ENCODE measurements at places on chromosomes 6 and 20.
A peak's percentile ranks its signal among the peaks of the same experiment; 100 is the strongest.

GRCh38 chr6:163751032-163751525 lies 336.6 kb downstream of the QKI start:
- no peak for DNase-seq

- no peak for DNase-seq
Observed at GRCh38 chr20:32494483-32495216, 90.5 kb downstream of the NOL4L start.

- no peak for DNase-seq
Observed at GRCh38 chr6:90464507-90464906, 122.4 kb downstream of the MAP3K7 start.

DNA sequence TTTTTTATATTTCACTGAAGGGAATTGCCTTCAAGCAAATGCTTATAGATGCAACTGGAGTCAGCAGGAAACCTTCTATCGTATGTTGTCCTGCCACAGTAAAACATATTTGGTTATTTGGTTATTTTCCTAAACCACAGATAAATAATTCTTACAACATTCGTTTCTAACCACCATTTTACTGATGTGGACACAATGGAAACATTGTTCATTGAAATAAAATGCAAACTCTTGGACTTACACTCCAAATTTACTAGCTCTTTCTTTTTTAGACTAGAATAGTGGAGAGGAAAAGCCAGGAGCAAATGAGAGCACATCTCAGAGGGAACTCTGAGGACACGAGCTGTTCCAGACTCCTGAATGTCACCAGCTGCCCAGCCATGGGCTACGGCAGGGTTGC lies 114.8 kb downstream of the RPS12 start:
- no peak for DNase-seq

- DNase-seq = no peak
Observed at GRCh38 chr20:1806456-1806855, 88.8 kb upstream of the SIRPA start.

DNA sequence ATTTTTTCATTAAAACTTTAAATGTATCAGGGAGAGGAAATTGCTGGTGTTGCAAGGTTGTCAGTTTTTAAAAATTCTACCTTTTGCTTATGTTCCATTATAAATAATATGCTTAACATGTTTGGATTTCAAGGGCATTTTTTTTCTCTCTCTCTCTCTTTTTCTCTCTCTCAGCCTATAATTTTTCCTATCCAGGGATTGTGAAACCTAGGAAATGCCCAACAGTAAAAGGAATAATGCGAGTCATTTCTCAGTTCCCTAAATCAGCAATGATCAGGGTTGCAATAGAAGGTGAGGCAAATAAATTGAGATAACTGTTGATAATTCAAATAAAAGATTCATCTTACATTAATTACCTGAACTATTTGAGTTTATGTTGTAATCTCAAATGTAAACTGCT lies 53.2 kb upstream of the IFNGR1 start:
- no peak for DNase-seq

GRCh38 chr20:45798935-45799642 lies 7.3 kb downstream of the DNTTIP1 start:
- peak; percentile 46 for DNase-seq

DNA sequence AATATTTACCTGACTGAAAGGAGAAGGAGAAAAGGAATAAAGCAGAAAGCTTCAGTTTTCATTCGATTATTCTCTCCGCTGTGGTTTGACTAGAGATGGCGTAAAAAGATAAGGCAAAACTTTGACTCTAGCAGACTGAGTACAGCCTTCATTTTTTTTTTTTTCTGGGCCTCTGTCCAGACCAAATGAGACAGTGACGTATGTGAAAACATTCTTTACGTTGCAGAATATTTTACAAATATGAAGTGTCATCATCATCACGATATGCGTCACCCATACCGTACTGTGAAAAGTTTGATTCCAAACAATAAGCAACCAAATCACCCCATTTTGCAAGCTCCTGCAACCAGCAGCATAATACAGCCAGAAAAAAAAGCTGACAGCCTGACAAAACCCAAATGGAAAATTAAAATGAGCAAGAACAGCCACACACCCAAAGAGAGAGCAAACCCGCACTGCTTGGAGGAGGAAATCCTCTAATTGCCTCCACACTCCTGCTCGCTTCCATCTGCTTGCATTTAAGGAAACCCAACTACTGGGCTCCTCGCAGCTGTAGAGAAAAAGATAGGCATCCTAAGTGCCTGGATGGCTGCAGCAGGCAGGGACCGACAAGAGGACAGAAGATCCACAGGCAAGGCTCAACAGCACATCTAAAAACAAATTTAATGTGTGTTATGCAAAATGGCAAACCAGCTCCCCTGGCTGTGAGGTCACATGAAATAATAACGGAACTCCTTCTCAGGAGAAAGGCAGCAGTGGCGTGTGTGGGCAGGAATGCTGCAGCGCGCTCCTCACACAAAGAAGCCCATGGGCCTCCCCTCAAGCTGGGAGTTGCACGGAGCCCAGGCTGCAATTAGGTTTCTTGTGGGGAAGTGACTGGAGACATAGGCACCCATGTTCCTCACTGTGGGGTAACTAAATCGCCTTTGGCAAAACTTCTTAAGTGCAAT lies 113.1 kb downstream of the FYN start:
- peak; percentile 72 for DNase-seq

DNA sequence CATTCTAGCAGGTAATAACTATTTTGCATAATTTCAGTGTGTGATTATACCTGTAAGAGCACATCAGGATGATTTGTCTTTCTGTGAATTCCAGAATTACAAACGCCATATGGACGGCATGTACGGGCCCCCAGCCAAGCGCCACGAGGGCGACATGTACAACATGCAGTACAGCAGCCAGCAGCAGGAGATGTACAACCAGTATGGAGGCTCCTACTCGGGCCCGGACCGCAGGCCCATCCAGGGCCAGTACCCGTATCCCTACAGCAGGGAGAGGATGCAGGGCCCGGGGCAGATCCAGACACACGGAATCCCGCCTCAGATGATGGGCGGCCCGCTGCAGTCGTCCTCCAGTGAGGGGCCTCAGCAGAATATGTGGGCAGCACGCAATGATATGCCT lies 122.7 kb downstream of the TMEM242 start:
- DNase-seq = no peak

GRCh38 chr6:155782739-155783459 lies 327.3 kb upstream of the NOX3 start:
- no peak for DNase-seq

GRCh38 chr6:147438758-147439528 lies 69.5 kb upstream of the SAMD5 start:
- no peak for DNase-seq

DNA sequence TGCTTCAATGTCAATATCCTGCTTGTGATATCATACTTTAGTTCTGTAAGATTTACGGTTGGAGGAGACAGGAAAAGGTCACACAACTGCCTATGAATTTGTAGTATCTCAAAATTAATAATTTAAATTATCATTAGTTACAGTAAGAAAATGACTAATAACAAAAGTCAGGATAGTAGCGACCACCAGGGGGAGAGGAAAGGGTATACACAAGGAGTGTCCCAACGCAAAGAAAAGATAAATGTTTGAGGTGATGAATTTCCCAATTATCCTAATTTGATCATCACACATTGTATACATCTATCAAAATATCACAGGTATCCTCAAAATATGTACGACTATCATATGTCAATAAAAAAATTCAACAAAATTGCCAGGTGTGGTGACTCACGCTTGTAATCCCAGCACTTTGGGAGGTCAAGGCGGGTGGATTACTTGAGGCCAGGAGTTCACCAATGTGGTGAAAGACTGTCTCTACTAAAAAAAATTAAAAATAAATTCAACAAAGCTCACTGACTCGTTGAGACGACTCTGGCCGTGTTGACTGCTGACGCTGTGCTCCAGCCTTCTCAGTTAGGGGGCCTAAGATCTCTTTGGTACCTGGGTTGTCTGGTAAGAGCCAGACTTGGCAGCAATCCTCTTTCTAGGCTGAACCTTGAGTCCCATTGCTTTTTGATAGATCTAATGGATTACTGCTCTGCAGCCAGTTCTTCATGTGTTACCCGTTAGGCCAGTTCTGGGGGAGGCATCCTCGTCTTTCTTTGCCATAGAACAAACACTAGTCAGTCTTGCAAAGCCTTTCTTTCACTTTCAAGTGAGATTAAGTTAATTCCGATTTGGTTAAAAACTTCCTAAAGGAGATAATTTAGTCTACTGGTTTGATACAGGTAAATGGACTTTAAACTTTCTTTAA lies 9.0 kb upstream of the OVOL2 start:
- DNase-seq = no peak

GRCh38 chr20:49161428-49162152 lies 26.5 kb downstream of the STAU1 start:
- no peak for DNase-seq

DNA sequence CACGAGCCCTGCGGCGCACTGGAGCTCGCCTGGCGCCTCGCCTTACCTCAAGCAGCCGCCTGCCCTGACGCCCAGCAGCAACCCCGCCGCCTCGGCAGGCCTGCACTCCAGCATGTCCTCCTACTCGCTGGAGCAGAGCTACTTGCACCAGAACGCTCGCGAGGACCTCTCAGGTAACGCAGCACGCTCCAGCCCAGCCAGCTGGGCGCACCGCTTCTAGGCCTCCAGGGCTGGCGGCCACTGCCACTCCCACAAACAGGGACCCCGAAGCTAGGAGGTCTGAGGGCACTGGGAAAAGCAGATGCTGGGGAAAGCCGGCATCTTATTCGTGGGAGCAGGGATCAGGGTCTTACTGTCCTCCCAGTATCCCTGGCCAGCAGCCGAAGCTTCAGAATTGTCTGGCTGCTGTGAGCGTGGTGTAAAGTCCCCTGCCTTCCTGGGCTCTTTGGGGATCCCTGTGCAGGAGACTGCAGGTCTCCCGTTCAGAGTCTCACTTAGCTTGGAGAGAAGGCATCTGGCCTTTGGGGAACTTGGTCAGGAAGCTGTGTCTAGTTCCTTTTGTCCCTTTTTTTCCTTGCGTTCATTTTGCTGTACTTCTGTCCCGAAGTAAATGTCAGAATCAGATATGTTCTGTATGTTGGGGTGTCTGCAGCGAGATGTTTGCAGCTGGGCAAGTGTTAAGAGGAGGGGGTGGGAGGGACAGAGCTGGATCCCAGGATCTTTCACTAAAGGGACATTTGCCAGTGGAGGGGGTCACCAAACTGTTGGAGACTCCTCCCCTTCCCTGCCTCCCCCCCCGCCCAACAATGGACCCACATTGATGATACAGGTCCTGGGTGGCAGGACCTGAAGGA lies 1.8 kb downstream of the FOXF2 start:
- no peak for DNase-seq

DNA sequence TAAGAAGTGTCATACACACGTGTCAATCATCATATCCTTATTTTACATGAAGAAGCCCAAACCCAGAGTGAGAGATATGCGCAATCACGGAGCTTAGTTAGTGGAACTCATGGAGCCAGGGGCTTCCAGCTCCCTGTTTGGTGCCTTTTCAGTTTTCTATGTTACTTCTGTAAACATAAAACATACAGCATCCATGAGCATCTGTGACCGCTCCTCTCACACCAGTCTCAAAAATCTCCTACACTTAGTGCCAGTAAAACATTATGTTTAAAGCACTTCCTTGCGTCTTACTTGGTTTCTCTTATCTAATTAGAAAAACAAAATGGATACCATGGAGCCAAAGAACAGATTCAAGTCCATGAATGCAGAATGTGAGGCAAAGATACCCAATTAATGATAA lies 240.4 kb downstream of the SLC35F1 start:
- DNase-seq = no peak

DNA sequence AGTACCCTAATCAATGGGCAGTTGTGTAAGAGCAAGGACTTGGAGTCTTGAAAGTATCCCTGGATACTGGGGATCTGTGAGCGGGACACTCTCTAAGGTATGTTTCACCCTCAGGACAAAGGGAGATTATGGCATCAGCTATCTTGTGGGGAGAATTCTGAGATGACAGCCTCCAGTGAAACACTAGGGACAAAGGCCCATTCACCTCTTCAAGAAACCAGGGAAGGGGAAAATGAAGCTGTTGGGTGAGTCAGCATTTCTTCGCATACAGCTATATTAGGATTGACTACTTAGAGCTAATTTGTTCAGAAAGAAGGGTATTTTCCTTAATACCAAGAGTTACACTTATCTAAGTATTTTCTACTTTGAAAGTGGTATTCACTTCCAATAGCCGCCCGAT lies 35.9 kb downstream of the OPN5 start:
- DNase-seq = no peak

DNA sequence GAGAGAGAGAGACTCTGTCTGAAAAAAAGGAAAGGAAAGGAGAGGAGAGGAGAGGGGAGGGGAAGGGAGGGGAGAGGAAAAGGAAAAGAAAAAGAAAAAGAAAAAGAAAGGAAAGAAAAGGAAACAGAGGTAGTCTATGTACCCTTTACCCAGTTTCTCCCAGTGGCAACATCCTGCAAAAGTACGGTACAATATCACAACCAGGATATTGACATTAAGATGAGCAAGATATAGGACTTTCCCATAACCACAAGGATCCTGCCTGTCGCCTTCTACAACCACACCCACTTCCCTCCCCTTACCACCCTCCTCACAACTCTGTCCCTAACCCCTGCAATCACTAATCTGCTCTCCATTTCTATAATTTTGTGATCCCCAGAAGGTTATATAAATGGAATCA lies 4.0 kb downstream of the C20orf96 start:
- DNase-seq = no peak

- DNase-seq = no peak
Observed at GRCh38 chr6:135145063-135145800, 35.9 kb upstream of the MYB start.

GRCh38 chr6:159880412-159880975 lies 10.3 kb upstream of the MAS1 start:
- DNase-seq = no peak
